Type B pancreatic cell (in vitro differentiated cells): ENCODE measurements at places on chromosomes 3 and 15.

- no peaks in the 10 kb centered on the region for H3K4me1 ChIP-seq
- no peak overlapping the region for H3K4me3 ChIP-seq
- H3K36me3 ChIP-seq, result no peaks in the 10 kb centered on the region
- H3K27me3 ChIP-seq, result no peaks in the 10 kb centered on the region
Observed at GRCh38 chr3:147038481-147038880, 367.9 kb downstream of the ZIC4 start.

DNA sequence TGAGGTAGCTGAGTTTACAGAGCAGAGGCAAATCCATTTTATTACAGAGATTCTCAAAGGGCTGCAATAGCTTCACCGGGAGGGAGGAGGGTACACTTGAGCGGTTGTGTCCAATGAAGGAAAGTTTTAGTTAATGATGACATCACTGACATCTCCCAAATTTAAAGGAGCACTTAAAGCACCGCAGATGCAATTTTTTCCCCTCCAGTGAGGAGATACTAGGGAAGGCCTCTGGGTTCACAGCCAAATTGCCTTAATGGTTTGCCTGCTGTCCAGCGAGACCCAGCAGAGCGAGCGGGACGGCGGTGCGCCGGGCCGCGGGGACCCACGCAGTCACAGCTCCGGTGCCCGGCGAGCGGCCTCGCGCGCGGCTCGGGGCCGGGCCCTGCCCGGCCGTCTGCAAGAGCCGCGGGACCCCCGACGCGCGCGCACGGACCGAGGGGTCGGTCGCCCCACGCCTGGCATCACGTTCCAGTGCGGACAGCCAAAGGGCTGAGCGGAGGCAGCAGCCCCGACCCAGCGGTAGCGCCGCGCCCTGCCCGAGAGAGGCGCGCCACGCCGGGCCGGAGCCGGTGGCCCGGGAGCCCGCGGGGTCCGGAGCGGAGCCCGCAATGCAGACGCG, 160.5 kb upstream of the CHRNA7 start:
- no peaks in the 10 kb centered on the region for H3K36me3 ChIP-seq
- peak overlapping the region; percentile 64 for H3K27ac ChIP-seq
- H3K4me1 ChIP-seq, result peaks cover 15% of the 10 kb centered on the region
- peak overlapping the region; percentile 88 for H3K4me3 ChIP-seq
- peaks cover 32% of the 10 kb centered on the region for H3K27me3 ChIP-seq

GRCh38 chr3:185330644-185331043, 32.3 kb upstream of the MAP3K13 start:
- peaks cover 8% of the 10 kb centered on the region for H3K4me1 ChIP-seq
- H3K4me3 ChIP-seq, result no peak overlapping the region
- H3K27ac ChIP-seq, result no peak overlapping the region

GRCh38 chr3:133970916-133971315, 58.8 kb downstream of the SLCO2A1 start:
- H3K4me1 ChIP-seq, result no peaks in the 10 kb centered on the region
- H3K4me3 ChIP-seq, result no peak overlapping the region
- H3K27me3 ChIP-seq, result peaks cover 7% of the 10 kb centered on the region
- H3K27ac ChIP-seq, result no peak overlapping the region
- DNase-seq, result no peak

- H3K27ac ChIP-seq, result peak overlapping the region; percentile 86
- no peak for DNase-seq
- H3K27me3 ChIP-seq, result no peaks in the 10 kb centered on the region
- peaks cover 25% of the 10 kb centered on the region for H3K4me1 ChIP-seq
Observed at GRCh38 chr3:149378478-149379309, 1.2 kb upstream of the TM4SF1 start.

DNA sequence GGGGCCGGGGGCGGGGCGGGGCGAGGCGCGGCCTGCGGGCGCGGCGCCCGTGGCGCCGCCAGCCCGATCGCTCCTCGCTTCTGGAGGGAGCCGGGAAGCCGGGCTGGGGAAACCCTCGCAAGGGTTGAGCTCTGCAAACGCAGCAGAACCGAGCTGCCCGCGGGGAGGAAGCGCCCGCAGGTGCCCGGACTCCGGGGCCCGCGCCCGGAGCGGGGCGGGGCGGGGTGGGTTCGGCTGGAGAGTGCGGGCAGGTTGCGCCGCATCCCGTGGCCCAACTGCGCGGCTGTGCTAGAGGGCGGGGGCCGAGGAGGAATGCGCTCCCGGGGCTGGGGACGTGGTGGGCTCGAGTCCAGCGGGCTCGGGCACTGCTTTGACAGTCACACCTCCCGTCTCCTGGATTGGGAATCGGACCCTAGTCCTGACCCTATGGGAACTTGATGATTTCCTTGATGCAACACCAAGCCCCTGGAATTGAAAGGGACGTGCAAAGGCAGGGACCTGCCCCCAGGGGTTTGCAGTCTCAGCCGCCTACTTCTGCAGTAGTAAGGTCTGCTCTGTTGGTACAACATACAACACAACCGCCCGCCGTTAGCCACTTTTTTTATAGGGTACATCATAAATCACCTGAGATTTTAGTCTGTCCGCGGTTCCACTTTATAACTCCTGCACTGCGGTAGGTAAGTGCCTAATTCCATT, 34.3 kb downstream of the ZBTB38 start:
- peaks cover 20% of the 10 kb centered on the region for H3K4me1 ChIP-seq
- no peak for DNase-seq
- H3K27me3 ChIP-seq, result no peaks in the 10 kb centered on the region
- peak overlapping the region; percentile 74 for H3K27ac ChIP-seq
- peak overlapping the region; percentile 89 for H3K4me3 ChIP-seq

GRCh38 chr3:56998076-56998529, 62.4 kb upstream of the SPATA12 start:
- H3K27me3 ChIP-seq, result peaks cover 4% of the 10 kb centered on the region
- H3K36me3 ChIP-seq, result no peaks in the 10 kb centered on the region
- no peak overlapping the region for H3K27ac ChIP-seq
- H3K4me3 ChIP-seq, result no peak overlapping the region
- DNase-seq, result no peak

DNA sequence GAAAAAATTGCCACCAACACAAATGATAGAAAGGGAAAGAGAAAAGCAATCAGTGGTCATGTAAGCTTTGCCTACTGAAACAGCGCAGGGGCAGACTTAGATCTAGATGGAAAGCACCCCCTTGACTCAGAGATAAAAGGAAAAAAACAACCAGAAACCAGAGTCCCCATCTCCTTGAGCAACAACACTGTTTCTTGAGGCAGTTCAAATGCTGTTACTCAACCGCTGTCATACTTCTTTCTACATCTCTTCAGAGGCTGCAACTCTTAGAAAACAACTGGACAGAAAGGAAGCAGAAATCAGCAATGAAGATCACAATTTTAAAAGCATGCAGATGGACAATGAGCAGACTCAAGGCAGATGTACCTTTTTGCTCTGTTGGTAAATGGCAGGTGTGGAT, 36.5 kb downstream of the FSIP1 start:
- no peaks in the 10 kb centered on the region for H3K36me3 ChIP-seq
- no peaks in the 10 kb centered on the region for H3K27me3 ChIP-seq
- no peak overlapping the region for H3K27ac ChIP-seq
- DNase-seq, result no peak
- H3K4me3 ChIP-seq, result no peak overlapping the region

- peaks cover 27% of the 10 kb centered on the region for H3K4me1 ChIP-seq
- H3K27ac ChIP-seq, result peak overlapping the region; percentile 46
- H3K36me3 ChIP-seq, result peaks cover 3% of the 10 kb centered on the region
- peaks cover 89% of the 10 kb centered on the region for H3K27me3 ChIP-seq
Observed at GRCh38 chr15:76340803-76341365, 4.3 kb downstream of the ISL2 start.

DNA sequence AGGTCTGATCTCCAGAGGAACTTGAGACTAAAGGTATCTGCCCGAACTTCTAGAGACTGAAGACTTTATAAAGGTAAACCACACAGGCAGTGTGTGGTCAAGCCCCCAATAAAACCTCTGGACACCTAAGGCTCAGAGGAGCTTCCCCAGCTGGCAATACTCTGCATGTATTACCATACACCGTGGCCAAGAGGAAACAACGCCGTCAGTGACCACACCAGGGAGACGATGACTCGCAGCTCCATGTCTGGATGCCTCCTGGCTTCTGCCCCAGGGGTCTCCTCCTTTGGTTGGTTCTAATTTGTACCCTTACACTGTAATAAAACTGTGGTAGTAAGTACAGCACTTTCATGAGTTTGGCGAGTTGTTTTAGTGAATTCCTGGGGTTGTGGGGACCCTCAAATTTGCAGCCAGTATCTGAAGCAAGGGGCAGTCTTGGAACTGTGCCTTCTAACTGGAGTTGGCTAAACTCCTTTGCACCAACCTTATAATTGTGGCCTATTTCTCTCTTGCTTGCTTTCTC, 32.1 kb upstream of the BCL2L10 start:
- no peak overlapping the region for H3K4me3 ChIP-seq
- H3K4me1 ChIP-seq, result peaks cover 4% of the 10 kb centered on the region
- H3K36me3 ChIP-seq, result peaks cover 12% of the 10 kb centered on the region
- DNase-seq, result no peak
- no peaks in the 10 kb centered on the region for H3K27me3 ChIP-seq
- H3K27ac ChIP-seq, result no peak overlapping the region

- no peak for DNase-seq
- no peak overlapping the region for H3K4me3 ChIP-seq
- no peak overlapping the region for H3K27ac ChIP-seq
- peaks cover 4% of the 10 kb centered on the region for H3K36me3 ChIP-seq
- H3K4me1 ChIP-seq, result no peaks in the 10 kb centered on the region
- no peaks in the 10 kb centered on the region for H3K27me3 ChIP-seq
Observed at GRCh38 chr3:161081633-161082032, 23.5 kb downstream of the B3GALNT1 start.

DNA sequence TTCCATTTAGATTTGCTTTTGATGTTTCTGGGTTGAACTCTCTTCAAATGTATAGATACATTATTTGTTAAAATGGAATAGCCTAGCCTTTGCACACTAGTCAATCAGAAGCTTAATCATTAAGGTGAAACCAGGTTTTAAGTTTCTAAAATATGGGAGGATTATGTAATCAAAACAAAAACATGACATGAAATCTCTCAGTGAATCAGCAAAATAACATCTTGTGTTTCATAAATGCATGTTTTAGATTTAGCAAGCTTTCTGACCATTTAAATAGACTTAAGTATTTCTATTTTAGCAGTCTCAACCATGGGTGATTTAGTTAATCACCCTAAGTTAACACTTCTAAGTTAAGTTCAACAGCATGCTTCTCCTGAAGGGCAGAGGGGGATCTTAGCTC, 11.3 kb downstream of the GTF2E1 start:
- H3K27me3 ChIP-seq, result no peaks in the 10 kb centered on the region
- H3K4me1 ChIP-seq, result no peaks in the 10 kb centered on the region
- no peak overlapping the region for H3K27ac ChIP-seq
- DNase-seq, result no peak
